ENCODE measurements at places on chromosomes 3 and 15.

- no peak for DNase-seq
Observed at GRCh38 chr3:65096110-65096745, 408.4 kb upstream of the ADAMTS9 start.

DNA sequence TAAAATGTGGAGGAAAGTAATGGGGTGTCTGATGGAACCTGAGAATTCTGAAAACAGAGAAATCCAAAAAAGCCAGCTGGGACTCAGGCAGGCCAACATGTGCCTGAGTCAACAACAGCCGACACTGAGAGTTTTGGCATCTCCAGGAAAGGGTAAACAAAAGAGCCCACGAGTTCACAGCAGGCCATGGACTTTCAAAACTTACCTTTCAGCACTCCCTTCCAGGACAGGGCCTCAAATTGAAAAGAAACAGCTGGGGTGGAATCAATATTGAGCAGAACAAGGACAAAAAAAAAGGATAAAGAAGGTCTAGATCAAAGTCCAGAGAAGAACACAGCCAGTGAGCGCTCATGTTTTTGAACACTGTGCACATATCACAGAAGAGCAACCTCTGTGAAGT lies 735.4 kb upstream of the GRM7 start:
- DNase-seq = no peak

- DNase-seq = no peak
Observed at GRCh38 chr3:157129803-157130466, 30.0 kb downstream of the CCNL1 start.

DNA sequence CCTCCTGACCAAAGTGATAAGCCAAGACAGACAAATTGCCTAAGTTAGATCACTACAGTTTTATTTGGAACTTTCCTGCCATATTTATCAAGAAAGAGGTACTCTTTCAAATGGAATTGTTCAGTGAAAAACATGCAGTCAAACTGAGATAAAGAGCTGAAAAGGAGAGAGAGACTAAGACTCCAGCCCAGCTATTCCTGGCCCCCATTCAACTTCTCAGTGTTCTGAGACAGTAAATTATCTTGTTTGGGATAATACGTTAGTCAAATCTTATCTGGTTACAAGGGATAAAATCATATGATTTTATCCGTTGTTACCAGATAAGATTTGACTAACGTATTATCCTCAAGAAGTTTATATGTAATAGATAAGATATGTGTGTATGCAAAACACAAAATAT lies 67.6 kb upstream of the CMC1 start:
- no peak for DNase-seq

GRCh38 chr15:32767236-32767635 lies 49.4 kb downstream of the GREM1 start:
- no peak for DNase-seq

DNA sequence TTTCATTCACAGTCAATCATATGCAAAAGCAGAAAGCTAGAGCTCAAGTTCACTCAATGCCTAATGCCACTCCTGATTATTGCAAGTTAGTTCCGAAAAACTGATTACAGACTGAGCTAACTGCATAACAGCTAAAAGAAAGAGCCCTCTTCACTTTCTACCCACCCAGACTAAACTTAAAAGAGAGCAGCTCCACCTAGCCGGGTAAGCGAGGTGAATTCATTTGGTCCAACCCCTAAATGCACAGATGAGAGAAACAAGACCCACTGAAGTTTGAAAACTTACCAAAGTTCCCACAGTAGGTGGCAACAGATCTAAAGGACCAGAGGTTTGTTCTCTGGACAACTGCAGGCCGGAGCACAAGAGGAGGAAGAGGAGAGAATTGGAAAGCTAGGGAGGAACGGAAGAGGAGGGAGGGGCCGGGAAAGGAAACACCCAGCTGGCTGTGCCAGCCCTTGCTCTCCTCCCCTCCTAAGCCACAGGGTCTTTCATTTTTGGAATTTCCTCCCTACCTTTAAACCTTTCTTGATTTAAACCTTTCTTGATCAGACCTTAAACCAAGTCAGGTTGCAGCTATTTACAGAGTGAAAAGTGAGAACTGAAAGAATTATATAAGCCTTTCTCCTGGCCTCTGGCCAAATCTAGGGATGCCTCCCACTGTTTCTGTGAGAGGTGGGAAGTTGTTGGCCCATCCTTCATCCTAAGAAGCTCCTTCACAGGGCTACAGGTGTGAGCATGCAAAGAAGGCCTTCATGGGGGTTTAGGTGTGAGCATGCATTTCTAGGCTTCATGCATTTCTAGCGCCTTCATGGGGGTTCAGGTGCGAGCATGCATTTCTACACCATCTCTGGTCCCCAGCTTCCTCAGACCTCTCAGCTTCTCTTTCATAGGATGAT lies 114.7 kb upstream of the LMOD3 start:
- DNase-seq = no peak

GRCh38 chr3:50237754-50238548 lies 1.9 kb downstream of the GNAI2 start:
- DNase-seq = peak; percentile 81

DNA sequence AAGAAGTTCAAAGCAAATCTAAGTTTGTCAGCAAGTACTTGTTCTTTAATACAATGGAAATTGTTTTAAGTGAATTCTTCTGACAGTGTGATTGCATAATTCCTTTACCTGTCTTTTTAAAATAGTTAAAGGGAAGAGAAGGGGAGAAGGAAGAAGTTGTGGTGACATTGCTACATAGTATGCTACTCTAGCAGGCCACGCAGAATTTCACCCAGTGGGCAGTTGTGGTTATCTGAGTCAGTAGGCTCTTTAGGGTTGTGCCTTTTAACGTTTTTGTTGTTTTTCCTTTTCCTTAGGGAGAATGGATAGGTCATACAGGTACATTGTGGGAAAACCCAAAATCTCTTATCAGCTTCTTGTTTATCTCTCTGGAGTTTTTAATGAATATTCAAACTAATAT lies 40.4 kb downstream of the KIF15 start:
- DNase-seq = no peak

GRCh38 chr3:184537885-184538665 lies 23.5 kb upstream of the EPHB3 start:
- DNase-seq = no peak

- no peak for DNase-seq
Observed at GRCh38 chr3:8173892-8174291, 327.7 kb upstream of the LMCD1 start.

- DNase-seq = peak; percentile 15
Observed at GRCh38 chr3:149512073-149512782, 37.7 kb downstream of the TM4SF4 start.

DNA sequence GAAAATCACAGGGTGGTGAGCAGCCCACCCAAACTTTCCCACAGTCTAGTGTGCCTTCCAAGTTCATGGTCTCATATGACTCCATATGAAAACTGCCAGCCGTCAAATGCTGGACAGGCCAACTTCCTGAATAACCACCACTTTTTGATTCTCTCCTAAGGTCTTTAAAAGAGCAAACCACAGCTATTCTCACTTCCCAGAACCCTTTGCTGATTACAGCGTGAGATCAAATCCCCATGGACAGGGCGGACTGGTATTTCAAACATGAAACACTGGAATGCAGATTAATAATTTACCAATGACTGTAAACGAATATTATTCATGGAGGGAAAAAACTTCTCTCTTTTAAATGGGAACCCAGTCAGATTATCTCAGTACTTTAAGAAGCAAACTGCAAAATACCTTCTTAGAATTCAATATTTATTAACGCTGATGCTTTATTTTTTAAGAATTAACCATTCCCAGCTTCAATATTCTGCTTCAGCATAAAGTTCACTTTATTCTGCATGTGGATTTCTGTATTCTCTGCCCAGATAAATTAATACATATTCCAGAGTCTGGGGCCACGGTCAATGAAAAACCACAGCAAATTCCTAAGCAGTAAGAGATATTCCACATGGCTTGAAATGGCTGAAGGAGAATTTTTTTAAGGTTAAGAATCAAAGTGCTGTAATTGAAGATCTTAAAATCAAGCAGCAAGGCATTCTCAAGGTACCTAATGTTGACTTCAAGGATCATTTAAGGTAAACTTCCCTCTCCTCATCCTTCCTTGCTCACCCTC lies 42.9 kb downstream of the MYO1E start:
- no peak for DNase-seq

GRCh38 chr3:142990721-142991120 lies 10.6 kb upstream of the U2SURP start:
- no peak for DNase-seq

- DNase-seq = no peak
Observed at GRCh38 chr15:100786139-100786531, 93.5 kb upstream of the ALDH1A3 start.

GRCh38 chr3:89360156-89360555 lies 252.7 kb downstream of the EPHA3 start:
- DNase-seq = no peak

DNA sequence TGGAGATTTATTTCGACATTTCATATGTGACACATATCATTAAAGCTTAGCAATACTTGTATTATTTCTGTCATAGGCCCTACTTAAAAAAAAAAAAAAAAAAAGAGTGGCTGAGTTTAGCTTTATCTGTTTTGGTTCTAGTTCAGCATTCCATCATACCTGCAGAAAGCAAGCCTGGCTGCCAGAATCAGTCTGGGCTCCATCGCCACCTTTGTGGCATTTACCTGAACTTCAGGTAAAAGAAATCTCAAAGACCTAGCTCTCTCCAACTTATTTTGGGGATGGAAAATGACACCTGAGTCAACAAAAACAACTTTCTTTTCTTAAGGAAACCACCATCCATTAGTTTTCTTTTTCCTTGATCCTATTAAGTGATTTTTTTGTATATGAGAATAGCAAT lies 82.1 kb downstream of the NEK10 start:
- no peak for DNase-seq

- DNase-seq = no peak
Observed at GRCh38 chr3:155494332-155494731, 200.8 kb upstream of the STRIT1 start.

GRCh38 chr15:60005352-60006202 lies 1.5 kb downstream of the FOXB1 start:
- DNase-seq = no peak

- DNase-seq = no peak
Observed at GRCh38 chr3:18580268-18580667, 155.1 kb upstream of the SATB1 start.

GRCh38 chr15:68924866-68925560 lies 5.3 kb upstream of the SPESP1 start:
- DNase-seq = peak; percentile 40

DNA sequence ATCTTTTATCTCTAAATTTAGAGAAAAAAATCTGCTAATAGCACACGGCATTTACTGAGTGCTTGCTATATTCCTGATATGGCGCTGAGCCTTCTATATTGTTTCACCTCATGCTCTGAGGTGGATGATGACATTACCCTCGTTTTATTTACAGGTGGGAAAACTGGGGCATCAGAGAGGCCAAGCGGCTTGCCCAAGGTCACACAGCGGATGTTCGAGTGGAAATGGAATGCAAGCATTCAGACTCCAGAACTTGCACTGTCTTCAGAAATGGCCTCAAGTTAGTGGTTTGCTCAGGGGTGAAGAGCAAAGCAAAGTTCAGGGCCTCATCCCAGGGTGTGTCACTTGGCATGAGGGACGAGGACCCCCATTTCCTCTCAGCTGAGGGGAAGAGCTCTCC lies 17.3 kb downstream of the EHD4 start:
- no peak for DNase-seq

DNA sequence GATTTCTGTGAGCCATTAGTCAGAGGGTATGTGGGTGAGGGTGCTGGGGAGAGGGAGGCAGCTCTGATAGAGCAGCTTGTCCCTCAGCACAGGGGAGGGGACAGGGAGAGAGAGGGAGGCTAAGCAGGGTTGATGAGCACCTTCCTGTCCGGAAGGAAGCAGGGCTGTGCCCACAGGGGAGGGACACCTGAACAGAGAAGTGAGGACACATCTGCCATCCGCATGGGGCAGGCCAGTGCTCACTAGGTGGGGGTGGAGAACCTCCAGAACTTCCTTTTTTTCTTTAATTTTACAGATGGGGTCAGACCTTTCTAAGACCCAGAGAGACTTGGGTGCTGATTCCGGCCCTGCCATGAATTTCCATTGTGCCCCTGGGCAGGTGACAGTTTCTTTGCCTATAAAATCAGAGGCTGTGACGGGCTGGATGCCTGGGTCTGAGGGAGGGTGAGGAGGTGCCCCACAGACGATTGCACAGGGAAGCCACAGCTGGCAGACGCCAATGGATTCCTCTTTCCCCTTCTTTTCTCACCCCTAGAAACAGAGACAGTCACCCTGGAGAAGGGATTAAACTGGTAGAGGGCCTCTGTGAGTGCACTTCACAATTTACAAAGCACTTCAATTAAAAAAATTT lies 4.1 kb upstream of the TGM5 start:
- DNase-seq = no peak

GRCh38 chr3:178546079-178546478 lies 9.8 kb downstream of the KCNMB2 start:
- no peak for DNase-seq

DNA sequence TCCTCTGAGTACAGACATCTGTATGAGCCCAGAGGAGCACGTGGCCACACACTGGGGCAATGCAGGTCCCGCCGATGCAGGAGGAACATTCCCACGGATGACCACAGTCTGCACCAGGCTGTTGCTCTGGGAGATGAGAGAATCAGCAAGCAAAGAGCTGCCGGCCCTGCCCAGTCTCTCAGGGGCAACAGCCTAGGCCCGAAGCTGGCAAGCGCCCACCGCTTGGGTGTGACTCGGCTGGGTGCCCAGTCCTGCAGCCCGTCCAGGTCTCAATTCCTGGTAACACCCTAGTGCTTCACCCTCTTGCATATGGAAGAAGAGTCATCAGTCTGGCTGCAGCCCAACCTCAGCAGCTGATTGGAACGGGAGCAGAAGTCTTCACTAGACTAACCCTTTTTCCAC lies 153.7 kb upstream of the HES1 start:
- no peak for DNase-seq

DNA sequence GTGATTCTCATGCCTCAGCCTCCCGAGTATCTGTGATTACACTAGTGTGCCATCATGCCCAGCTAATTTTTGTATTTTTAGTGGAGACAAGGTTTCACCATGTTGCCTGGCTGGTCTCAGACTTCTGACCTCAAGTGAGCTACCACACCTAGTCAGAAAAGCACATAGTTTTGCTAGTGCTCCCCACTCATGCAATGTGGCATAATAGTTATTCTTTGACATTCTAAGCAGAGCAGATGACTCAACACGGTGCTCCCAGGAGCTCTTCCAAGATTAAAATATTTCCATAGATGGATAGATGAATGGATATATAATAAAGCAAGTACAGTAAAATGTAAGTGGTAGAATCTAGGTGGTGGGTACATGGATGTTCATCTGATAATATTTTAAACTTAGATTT lies 53.1 kb upstream of the GK5 start:
- DNase-seq = no peak

DNA sequence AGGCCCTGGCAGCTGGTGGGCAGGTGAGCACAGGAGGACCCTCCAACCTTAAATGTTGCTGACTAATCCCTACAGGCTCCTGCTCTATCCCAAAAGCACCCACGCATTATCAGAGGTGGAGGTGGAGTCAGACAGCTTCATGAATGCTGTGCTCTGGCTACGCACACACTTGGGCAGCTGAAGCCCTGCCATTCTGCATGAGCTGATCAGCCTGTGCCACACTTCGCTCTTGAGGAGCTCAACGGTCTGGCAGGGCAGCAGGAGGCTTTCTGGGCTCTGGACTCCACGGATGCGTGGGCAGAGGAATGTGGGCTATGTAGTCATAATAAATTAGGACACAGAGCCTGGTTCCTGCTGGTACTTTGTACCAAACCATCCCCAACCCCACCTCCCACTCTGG lies 6.1 kb downstream of the MST1 start:
- no peak for DNase-seq

GRCh38 chr15:93614386-93615104 lies 525.5 kb upstream of the RGMA start:
- no peak for DNase-seq

GRCh38 chr3:62809369-62809768 lies 65.8 kb downstream of the CADPS start:
- DNase-seq = no peak

- no peak for DNase-seq
Observed at GRCh38 chr3:33993631-33994030, 195.2 kb downstream of the PDCD6IP start.
